Endodermal cell (in vitro differentiated cells): ENCODE measurements at places on chromosomes 3 and 15. TPM values are rescaled to one million over a fixed set of nuclear protein-coding genes. Genes with fewer than 3 reads are reported as not detected.

The NAALADL2 gene
- 1.8 TPM in 2 replicates for total RNA-seq

GRCh38 chr3:135868801-135869200, 96.7 kb upstream of the PPP2R3A start:
- no peak for DNase-seq
- H3K36me3 ChIP-seq, result no peaks in the 10 kb centered on the region
- H3K27me3 ChIP-seq, result no peaks in the 10 kb centered on the region
- no peak overlapping the region for H3K4me3 ChIP-seq
- H3K27ac ChIP-seq, result no peak overlapping the region
- no peaks in the 10 kb centered on the region for H3K4me1 ChIP-seq

- no peaks in the 10 kb centered on the region for H3K36me3 ChIP-seq
- no peaks in the 10 kb centered on the region for H3K27me3 ChIP-seq
- no peak overlapping the region for H3K4me3 ChIP-seq
Measured at GRCh38 chr3:157542711-157543500, 39.7 kb upstream of the VEPH1 start.

The RPL14 gene
- total RNA-seq, result 1,691 to 1,839 TPM (median 1,825 TPM) in 3 replicates

- DNase-seq, result peak; percentile 88
- H3K36me3 ChIP-seq, result peaks cover 17% of the 10 kb centered on the region
- H3K27ac ChIP-seq, result no peak overlapping the region
- H3K27me3 ChIP-seq, result no peaks in the 10 kb centered on the region
- H3K4me1 ChIP-seq, result no peaks in the 10 kb centered on the region
Measured at GRCh38 chr3:183188895-183189462, 26.4 kb upstream of the LAMP3 start.

- no peaks in the 10 kb centered on the region for H3K36me3 ChIP-seq
- H3K4me3 ChIP-seq, result no peak overlapping the region
- H3K27me3 ChIP-seq, result peaks cover 29% of the 10 kb centered on the region
Measured at GRCh38 chr3:184506561-184506991, 55.0 kb upstream of the EPHB3 start.

GRCh38 chr3:110589341-110589740, 482.3 kb upstream of the NECTIN3 start:
- H3K4me3 ChIP-seq, result no peak overlapping the region
- no peaks in the 10 kb centered on the region for H3K36me3 ChIP-seq
- no peaks in the 10 kb centered on the region for H3K4me1 ChIP-seq
- no peak for DNase-seq
- H3K27me3 ChIP-seq, result no peaks in the 10 kb centered on the region

The LSAMP gene
- total RNA-seq, result 4.4 and 6.4 TPM in 2 replicates
